H54 (cell line): ENCODE measurements at places on chromosomes 12 and 14.

DNA sequence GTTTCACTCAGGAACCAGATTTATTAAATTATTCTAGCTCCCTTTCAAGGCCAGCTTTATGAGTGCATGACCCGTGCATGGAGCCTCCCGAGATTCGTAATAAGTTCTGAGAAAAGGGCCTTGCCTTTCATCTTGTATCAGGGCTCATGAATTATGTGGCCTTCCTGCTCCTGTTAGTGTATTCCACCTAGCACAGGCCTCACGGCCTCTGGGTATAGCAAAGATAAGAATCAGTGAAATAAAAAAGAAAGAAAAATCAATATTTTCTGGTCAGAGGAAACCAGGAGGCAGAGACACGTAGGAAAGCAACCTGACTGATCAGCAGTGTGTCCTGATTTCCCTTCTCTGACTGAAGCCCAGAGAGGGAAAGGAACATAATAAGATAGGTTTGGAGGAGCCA, 111.4 kb downstream of the SLC35F4 start:
- no peak for DNase-seq

- DNase-seq, result no peak
These were observed 21.7 kb downstream of the ZDHHC22 start for GRCh38 chr14:77119851-77120250.

DNA sequence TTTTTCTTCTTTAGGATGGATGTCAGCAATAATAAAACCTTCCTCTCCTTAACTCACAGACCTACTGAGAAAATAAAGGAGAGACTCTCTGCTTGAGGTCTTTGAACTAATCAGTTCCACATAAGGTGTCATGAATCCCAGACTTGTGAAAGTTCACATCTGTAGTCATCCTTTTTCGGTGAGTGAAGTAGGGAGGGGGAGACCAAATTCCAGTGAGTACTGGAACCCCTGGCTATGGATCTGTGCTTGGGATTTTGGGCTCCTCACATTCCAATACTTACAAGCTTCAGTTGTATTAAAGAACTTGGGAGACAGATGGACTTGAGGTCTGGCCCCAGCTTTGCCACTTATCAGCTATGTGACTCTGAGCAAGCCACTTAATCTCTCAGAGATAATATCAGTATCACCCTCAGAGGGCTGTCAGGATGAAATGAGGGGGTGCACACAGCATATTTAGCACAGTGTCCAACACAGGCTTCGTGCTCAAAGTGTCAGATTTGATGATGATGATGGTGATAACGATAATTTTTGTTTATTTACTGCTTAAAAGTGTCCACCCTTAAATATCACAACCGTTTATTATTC, 34.8 kb upstream of the APPL2 start:
- no peak for DNase-seq

- DNase-seq, result no peak
These were observed 32.0 kb downstream of the TC2N start for GRCh38 chr14:91835197-91835919.

DNA sequence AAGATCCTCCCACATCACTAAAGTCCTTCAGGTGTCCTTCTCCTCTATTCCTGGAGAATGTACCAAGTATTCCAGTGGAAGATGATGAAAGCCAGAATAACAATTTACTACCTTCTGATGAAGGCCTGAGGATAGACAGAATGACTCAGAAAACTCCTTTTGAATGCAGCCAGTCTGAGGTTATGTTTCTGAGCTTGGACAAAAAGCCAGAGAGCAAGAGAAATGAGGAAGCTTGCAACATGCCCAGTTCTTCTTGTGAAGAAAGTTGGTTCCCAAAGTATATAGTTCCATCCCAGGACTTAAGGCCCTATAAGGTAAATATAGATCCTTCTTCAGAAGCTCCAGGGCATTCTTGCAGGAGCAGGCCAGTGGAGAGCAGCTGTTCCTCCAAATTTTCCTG, 54.6 kb upstream of the HELB start:
- no peak for DNase-seq

DNA sequence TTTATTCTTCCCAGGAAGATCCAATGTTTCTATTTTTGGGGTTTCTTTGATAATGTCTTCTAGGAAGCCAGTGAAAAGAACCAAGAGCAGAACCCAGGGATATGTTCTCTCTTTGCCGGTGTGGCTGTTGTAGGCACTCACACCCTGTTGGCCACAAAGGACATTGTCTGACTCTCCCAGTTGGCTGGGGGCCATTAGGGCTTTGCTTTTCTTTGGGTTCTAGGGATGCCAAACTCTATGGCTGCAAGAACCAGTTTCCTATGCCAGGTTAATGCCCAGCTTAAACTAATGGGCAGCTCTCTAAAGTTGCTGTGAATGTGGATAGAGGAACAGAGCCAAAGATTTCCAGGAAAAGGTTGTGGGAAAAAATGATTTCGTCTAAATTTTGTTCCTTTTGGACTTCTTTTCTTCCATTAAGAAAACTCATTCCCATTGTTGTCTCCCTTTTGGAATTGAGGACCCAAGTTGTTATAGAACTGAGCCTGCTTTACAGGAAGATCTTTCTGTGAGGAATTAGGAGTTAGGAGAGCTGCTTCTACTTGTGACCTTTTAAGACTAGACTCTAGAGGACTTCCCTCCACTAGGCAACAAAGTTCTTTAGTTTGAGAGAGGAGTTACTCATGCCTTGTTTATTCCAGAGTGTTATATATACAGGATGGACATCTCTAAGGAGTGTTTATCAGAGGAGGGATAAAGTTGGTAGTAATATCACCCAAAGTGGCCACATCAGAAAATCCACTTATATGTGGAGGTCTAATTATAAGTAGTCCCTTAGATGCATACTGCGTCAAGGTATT, 13.1 kb downstream of the COPZ1 start:
- no peak for DNase-seq

GRCh38 chr12:127174881-127175280, 1092.1 kb upstream of the TMEM132C start:
- DNase-seq, result no peak

GRCh38 chr12:58882826-58883225, 37.5 kb downstream of the LRIG3 start:
- DNase-seq, result no peak

GRCh38 chr14:23009939-23010726, at the start of gene C14orf93:
Gene C14orf93 (minus strand): TSS chr14:23010143. CDS start chr14:22999023, 11,120 bp downstream.
- peak; percentile 64 for DNase-seq

- no peak for DNase-seq
These were observed 914 bp upstream of the PACS2 start for GRCh38 chr14:105313381-105314286.
